Stimulated activated CD8-positive, alpha-beta memory T cell treated with anti-CD3 and anti-CD28 coated beads, Interleukin-7, amount 100 ng/mL, for 1 hour (primary cell): ENCODE measurements at places on chromosomes 3 and 15.
A peak's percentile ranks its signal among the peaks of the same experiment; 100 is the strongest.

GRCh38 chr15:73873889-73874511 is 636 bp downstream of the TBC1D21 start:
- DNase-seq = no peak

DNA sequence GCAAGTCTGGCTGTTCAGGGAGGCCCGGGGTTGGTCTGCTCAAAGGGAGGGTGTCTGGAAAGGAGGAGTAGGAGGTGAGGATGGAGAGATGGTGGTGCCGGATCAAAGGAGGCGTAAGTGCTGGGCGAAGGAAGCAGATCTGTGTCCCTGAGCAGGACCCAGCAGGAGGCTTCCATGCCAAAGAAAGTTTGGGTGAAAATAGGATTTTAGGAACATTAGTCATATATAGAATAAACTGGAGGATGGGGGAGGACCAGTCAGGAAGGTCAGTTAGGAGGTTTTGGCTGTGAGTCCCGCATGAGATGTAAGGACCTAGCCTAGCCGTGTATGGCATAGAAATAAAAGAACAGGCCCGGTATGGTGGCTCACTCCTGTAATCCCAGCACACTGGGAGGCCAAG is 28.6 kb upstream of the VPS8 start:
- no peak for DNase-seq

GRCh38 chr15:60417112-60417511 is 19.3 kb upstream of the ANXA2 start:
- DNase-seq = no peak

DNA sequence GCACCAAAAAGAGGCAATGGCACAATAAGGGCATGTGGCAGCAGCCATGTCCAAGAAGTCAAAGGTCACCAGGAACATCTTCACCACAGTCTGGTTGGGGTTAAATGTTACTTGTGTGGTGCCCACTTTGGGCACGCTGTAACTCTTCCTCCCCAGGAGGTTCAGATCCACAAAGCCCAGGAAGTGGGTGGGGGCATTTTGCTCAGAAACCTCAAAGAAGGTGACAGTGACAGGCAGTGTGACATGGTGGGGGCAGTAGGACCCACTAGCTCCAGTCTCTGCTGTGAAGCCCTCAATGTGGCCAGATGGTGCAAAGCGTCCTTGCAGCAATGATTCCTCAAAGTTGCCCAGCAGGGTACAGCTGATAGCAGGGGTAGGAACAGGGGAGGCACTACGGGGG is 5.8 kb downstream of the ZNF80 start:
- peak; percentile 17 for DNase-seq

GRCh38 chr15:25703726-25704125 is 159.4 kb downstream of the ATP10A start:
- no peak for DNase-seq

DNA sequence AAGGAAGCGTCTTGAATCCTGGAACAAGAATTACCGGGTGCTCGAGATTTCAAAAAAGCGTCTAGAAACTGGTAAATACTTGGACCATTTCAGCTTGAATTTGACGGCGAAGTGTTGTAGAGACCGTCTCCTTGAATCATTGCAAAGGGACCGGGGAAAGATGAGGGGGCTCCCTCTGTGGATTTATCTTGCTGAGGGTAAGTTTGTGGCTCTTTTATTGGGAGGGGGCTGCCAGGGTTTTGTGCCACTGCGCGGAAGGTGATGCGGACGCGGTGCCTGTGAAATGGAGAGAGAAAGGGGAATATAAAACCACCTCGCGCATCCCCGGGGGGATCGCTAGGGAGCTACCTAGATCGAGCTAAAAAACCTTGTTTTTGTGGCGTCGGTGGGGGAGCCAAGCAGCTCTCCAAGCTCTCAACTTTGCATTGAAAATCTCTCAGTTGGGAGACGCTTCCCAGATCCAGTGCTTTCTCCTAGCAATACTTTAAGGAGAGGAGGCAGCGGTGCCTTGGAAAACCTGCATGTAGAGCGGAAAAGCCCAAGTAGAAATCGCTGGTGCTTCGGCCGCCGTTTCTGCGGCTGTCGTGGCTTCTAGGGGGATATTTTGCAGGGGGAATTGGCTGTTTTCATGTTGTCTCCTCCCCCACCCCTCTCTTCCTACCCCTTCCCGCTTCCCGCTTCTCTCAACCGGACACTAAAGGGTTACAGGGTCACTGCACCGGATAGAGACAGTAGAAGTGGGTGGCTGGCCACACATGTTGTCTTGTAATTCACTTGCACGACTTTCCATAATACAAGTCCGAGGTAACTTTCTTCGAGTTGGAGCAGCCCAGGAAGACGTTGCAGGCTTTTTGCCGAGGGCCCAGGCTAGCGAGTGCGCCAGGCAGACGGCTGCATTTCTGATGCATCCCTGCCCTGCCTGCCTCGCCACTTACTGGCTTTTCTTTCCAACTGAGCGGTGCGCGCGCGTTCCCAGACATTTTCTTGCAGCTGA is 187.6 kb downstream of the NLGN1 start:
- DNase-seq = no peak

DNA sequence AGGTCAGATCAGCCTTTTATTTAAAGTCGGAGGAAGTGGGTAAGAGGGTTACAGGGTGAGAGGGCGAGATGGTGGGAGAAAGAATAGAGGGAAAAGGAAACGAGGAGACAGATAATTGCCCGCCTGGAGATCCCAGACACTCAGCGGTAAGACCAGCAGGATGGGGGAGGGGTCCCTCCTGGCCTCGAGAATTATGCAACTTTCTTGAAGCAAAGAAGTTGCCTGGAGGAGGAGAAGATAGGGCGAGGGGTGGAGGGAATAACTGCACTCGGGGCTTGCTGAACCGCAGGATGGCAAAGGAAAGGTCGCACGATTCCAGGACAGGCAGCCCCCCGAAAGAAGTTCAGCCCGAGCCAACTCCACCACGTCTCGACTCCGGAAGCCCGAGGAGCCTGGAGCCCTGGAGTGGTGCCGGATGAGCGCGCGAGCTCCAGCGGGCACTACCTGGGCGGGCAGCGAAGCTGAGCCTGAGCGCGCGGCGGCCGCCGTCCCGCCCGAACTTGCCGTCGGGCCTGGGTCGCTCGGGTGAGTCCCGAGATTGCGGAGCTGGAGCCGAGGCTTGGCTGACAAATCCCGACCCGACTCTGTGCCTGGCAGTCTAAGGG is 402 bp downstream of the WWTR1 start:
- DNase-seq = no peak

- no peak for DNase-seq
Observed at GRCh38 chr3:42680271-42680670, 5.1 kb upstream of the KLHL40 start.

DNA sequence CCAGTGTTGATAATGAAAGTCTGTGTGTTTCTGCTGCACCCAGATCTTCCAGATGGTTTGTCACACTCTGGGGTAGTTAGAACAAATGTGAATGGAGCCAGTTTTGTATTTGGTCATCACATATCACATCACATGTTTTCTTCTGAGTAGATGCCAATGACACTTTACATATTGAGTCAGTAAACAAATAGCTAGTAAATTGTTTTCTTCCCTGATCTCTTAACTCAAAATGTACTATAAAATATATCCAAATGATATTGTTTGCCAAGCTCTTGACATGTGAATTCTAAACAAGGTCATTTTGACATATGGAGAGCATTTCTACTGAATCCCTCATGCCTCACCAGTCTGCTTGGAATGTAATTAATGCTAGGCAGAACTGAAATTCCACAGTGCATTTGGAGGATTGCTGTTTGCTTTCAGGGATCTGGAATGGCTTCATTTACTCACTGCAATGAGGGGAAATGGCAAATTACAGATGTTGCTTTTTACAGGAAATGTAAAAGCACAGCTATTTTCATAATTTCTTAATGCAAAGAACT is 45.0 kb downstream of the PDHB start:
- no peak for DNase-seq

GRCh38 chr15:80727196-80727595 is 32.1 kb downstream of the ABHD17C start:
- DNase-seq = no peak

- DNase-seq = no peak
Observed at GRCh38 chr3:127783642-127784160, 38.6 kb downstream of the MGLL start.

GRCh38 chr3:116741467-116741866 is 31.9 kb downstream of the TUSC7 start:
- no peak for DNase-seq

GRCh38 chr15:96072821-96073220 is 257.7 kb upstream of the NR2F2 start:
- DNase-seq = no peak

DNA sequence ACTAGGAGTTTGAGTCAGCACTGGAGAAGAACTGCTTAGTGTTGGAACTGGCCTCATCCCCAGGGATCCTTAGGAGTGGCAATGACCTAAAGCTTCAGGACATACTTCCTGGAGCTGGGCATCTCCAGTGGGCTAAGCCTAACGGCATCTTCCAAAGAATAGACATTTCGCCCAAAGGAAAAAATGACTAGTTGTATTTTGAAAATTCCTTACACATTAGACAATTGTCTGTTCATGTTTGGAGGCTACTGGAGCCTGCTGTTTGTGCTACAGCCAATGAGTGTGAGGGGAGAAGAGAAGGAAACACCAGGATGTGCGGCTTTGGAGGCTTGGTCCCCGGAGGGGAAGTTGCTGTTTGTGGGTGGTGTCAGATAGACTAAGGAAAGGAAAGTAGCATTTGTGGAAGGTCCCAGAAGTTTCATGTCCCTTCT is 77.6 kb downstream of the POLR2M start:
- no peak for DNase-seq

GRCh38 chr3:6099458-6100075 is 761.3 kb upstream of the GRM7 start:
- DNase-seq = no peak

DNA sequence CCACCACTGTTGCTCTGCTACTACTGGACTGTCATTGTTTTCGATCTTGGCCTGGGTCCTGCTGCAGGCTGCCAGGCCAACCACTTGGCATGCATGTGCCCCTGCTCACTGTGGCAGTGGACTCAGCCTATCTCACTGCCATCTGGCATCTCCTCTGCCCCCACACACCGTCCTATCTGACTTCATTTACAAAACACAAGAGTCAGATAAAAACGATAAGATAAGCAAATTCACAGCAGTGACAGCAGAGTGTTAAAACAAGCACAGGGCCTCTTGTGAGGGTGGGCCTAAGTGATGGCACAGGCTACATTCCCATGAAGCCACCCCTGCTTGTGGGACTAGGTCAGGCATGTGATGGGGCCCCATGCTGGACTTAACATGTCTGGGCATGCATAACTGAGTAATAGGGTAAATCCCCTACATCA is 68.1 kb downstream of the CRYGS start:
- DNase-seq = no peak

- no peak for DNase-seq
Observed at GRCh38 chr3:81962396-81962795, 201.0 kb upstream of the GBE1 start.

- no peak for DNase-seq
Observed at GRCh38 chr3:38325256-38325655, 21.3 kb upstream of the XYLB start.

- no peak for DNase-seq
Observed at GRCh38 chr3:29011441-29011840, 269.4 kb upstream of the RBMS3 start.

DNA sequence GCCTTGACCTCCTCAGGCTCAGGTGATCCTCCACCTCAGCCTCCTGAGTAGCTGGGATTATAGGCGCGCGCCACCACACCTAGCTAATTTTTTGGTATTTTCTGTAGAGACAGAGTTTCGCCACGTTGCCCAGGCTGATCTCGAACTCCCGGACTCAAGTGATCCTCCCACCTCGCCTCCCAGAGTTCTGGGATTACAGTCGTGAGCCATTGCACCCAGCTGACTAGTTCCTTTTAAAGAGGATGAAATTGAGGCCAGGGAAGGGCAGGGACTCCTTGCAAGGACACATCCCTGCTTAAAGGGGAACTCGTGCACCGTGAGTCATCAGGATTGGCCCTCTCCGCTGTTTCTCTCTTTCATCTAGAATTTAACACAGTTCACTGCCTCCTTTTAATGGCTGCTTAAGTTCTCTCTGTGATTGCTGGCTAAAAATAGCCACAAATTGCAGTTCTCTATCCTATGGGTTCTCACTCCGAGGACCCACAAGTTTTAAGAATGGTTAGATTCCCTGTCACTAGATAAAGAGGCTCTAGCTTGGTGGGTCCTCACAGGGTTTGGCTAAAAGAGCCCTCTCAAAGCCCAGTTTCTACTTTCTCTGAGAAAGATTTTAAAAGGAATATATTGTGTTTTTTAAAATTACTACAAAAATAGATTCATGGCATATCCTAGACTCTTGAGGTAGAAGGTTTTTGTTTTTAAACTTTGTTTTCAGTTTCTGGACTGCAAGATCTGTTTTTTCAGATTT is 1.4 kb downstream of the CRTAP start:
- DNase-seq = no peak

- no peak for DNase-seq
Observed at GRCh38 chr3:131216801-131217200, 164.8 kb upstream of the NUDT16 start.

- no peak for DNase-seq
Observed at GRCh38 chr3:127486321-127486944, 104.1 kb downstream of the TPRA1 start.

DNA sequence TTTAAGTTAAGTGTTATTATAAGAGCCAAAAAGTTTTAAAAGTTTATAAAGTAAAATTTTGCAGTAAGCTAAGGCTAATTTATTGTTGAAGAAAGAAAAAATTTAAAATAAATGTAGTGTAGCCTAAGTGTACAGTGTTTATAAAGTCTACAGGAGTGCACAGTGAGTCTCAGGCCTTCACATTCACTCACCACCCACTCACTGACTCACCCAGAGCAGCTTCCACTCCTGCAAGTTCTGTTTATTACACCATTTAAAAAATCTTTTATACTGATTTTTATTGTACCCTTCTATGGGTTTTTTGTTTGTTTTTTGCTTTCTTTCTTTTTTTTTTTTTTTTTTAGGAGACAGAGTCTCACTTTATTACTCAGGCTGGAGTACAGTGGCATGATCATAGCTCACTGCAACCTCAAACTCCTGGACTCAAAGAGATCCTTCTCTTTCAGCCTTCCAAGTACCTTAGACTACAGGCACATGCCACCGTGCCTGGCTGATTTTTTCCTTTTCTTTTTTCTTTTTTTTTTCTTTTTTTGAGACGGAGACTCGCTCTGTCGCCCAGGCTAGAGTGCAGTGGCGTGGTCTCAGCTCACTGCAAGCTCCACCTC is 25.9 kb downstream of the CSTA start:
- no peak for DNase-seq

DNA sequence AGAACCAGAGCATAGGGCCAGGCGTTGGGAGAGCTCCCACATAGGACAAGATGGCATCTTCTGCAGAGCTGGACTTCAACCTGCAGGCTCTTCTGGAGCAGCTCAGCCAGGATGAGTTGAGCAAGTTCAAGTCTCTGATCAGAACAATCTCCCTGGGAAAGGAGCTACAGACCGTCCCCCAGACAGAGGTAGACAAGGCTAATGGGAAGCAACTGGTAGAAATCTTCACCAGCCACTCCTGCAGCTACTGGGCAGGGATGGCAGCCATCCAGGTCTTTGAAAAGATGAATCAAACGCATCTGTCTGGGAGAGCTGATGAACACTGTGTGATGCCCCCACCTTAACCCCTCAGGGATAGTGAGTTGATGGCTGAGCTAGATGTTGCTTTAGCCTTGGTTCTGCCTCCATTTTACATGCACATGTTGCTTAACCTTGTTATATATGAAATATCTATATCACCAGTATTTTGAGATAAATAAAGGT is at the start of gene PYDC2:
PYDC2 (plus strand) TSS at position 51 of the 483 bp plus-strand sequence; CDS start at position 51, 0 bp downstream.
- DNase-seq = no peak

GRCh38 chr3:63724987-63725386 is 72.5 kb downstream of the SNTN start:
- no peak for DNase-seq

GRCh38 chr3:185399737-185400667 is 37.1 kb downstream of the MAP3K13 start:
- no peak for DNase-seq

GRCh38 chr15:25710184-25710583 is 152.9 kb downstream of the ATP10A start:
- DNase-seq = peak; percentile 4

- DNase-seq = peak; percentile 20
Observed at GRCh38 chr3:13657660-13658435, 108.9 kb downstream of the FBLN2 start.
